ENCODE measurements at places on chromosomes 16 and 17. TPM values are rescaled to one million over a fixed set of nuclear protein-coding genes. Genes with fewer than 3 reads are reported as not detected.
A peak's percentile ranks its signal among the peaks of the same experiment; 100 is the strongest.

- DNase-seq, result no peak
Observed at GRCh38 chr16:84537491-84538151, 33.2 kb upstream of the MEAK7 start.

DNA sequence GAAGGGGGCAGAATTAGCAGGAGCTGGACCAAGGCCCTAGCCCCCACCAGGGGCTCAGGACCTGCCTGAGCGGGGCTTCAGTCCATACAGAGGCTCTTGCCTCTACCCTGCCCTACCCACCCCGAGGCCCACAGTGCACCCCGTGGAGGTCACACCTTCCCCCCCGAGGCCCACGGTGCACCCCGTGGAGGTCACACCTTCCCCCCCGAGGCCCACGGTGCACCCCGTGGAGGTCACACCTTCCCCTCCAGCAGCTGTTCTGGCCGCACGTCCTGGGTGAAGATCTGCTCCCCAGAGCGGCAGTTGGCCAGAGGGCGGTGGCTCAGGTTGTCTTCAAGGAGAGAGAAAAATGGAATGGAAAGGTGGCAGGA, 11.4 kb downstream of the CASKIN2 start:
- no peak for DNase-seq

DNA sequence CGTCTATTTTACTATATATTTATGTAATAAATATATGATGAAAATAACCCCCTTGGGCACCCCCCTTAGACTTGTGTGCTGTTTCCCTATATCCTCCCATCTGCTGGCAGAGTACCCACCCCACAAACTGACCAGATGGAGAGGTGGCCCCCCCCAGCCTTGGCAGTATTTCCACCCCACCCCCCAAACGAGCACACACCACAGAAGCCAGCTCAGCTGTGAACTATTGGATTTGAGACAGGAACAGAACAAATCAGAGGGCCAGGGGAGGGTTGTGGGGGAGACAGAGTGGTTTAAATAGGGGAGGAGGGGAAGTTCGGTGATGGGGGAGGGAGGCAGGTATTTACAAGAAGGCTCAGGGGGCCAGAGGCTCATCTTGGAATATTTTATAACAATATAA, 7.8 kb downstream of the NR1D1 start:
- no peak for DNase-seq

GRCh38 chr17:44211281-44212265, 7.9 kb downstream of the UBTF start:
- no peak for DNase-seq

DNA sequence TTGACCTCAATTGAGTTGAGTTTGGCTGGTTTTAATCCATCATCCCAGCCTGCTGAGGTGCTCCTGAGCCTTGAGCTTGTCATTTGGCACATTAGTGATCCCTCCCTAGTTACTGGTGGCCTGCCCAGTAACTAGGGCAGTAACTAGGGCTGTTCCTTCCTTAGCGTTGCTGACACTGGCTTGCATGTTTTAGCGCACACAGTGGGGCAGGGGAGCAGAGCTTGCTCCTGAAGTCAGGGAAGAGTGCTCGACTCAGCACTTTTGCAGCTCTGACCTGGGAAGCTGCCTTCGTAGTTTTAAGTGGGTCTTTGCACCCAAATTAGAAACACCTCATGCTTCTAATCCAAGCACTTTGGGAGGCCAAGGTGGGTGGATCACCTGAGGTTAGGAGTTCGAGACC, 15.7 kb downstream of the CCDC42 start:
- peak; percentile 40 for DNase-seq

- no peak for DNase-seq
Observed at GRCh38 chr16:88558457-88559442, 11.5 kb upstream of the ZC3H18 start.

GRCh38 chr17:59431601-59432000, 100.1 kb downstream of the YPEL2 start:
- DNase-seq, result no peak

DNA sequence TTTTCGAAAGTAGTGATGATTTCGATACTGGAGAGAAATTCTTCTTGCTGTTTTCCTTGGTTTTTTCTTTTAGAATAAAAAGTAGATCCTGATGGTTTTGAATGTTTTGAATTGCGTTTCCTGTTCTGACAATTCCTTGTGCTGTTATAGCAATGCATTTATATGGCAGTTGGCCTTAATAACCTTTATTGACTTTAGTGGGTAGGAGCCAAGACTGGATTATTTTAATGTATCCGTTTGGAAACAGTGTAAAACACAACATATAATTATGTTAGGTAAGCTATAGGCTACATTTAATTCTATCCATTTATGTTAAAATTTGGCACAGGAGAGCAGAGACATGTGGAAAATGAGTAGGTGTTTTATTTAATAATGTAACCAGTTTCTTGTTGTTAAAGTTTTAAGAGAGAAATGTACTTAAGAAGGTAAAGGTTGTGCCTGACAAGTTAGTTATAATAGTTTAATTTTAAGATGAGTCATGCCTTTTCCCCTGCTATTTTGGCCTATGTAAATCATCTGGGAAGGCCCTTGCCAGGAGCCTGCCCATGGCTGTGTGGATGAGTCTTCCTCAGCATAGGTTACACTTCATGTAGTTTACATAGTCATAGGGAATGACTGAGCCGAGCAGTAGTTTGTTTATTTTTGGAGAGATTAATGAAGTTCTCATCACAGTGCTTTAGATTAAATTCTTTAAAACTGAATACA, 189.9 kb downstream of the FTO start:
- no peak for DNase-seq

- no peak for DNase-seq
Observed at GRCh38 chr16:2482708-2483534, 8.0 kb downstream of the TBC1D24 start.

GRCh38 chr16:57185446-57185944, 344 bp downstream of the PSME3IP1 start:
- DNase-seq, result peak; percentile 80

- DNase-seq, result no peak
Observed at GRCh38 chr17:13558588-13558987, 43.1 kb downstream of the HS3ST3A1 start.

DNA sequence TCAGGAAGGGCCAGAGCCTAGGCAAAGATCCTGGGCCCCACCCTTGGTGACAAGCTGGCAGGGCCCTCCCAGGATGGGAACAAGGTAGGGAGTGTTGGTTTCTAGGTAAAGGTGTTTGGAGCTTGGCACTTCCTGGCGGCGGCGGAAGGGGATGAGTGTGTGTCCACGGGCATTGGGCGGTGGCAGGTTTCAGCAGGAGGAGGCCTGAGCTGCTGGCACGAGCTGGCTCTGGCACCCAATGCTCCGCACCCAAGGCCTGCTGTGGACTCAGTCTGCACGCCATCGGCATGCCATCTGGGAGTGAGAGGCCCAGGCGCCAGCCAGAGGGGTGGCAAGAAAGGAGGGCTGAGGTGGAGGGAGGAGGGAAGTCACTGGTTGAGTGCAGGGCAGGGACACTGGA, 46.9 kb upstream of the TAC4 start:
- DNase-seq, result no peak

GRCh38 chr17:34579017-34579946, at the start of gene TMEM132E:
TSS of gene TMEM132E (plus strand) at chr17:34579582. CDS start at chr17:34581077, 1,495 bp downstream.
- no peak for DNase-seq

Gene KRT14
- 12,534 TPM for total RNA-seq

Gene MSL1
- 76.6 TPM for total RNA-seq

Gene CETP
- not detected for total RNA-seq

Gene CCDC200
- not detected for total RNA-seq

Gene C16orf74
- 11.1 TPM for total RNA-seq

Gene HASPIN
- total RNA-seq, result 0.40 TPM

Gene CDYL2
- total RNA-seq, result 3.9 TPM

Gene KRT25
- 8.7 TPM for total RNA-seq

All from suprapubic skin (tissue), 4 donors.